Retina (tissue), 1 donor: ENCODE measurements at places on chromosomes 7 and 10.
A peak's percentile ranks its signal among the peaks of the same experiment; 100 is the strongest.

GRCh38 chr7:44080118-44080517 lies 2.2 kb downstream of the POLM start:
- no peak for DNase-seq

- DNase-seq = no peak
Measured at GRCh38 chr10:79063071-79063491, 5.7 kb upstream of the ZMIZ1 start.

DNA sequence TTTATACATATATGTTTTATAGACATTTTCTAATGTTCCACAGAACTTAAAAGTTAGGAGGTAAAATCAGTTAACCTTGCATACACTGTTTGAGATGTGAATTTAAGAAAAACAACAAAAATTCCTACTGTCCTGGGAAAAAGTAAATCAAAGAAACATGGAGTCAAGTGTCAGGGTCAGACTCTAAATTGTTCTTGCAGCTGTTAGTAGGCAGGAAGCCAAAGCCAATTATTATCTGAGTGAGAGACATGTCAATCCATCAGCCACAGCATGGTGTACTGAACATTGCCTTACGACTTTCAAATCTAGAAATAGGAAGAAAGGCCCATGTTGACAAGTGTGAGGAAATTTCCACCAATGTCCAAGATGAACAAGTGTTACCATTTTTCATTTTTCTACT lies 461.2 kb upstream of the MBL2 start:
- DNase-seq = no peak

DNA sequence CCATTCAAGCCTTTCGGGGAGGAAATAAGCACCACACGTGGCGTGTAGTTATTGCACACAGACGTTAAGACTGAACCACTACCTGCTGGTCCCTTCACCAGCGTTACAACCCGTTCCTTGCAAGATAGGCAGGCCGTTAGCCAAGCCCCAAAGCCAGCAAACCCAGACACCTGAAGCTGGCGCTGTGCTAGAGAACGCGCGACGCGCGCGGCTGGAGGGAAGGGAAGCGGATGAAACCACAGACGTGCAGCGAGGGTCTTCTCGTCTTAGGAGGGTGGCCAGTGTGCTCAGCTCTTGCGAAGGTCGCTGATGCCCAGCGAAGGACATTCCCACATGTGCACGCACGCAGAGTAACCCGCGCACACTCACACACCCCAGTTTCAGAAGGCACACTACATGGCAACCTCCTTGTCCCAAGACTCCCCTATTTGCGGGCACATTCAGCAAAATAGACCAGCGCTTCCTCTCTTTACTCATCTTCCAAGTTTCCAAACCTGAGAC lies 980 bp downstream of the TMEM26 start:
- peak; percentile 65 for DNase-seq

GRCh38 chr10:34739915-34740314 lies 75.2 kb downstream of the PARD3 start:
- DNase-seq = peak; percentile 82
